ENCODE measurements at places on chromosomes 6 and 20.

DNA sequence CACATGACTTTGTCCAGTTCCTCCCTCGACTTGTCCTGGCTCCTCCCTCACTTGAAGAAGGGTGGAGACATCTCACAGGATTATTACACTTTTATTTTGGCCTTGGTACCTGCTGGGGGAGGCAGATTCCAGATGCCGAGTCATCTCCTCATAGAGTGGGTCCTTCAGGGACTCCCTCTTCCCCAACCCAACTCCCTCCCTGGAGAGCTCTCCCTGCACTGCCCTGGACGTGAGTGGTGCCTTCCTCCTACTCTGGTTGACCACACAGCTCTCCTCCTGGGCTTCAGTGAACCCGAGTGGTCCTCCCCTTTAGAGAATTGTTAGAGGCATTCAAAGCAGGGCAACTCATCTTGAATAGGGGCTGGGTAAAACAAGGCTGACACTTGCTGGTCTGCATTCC lies 40.9 kb upstream of the MC3R start:
- DNase-seq: no peak

DNA sequence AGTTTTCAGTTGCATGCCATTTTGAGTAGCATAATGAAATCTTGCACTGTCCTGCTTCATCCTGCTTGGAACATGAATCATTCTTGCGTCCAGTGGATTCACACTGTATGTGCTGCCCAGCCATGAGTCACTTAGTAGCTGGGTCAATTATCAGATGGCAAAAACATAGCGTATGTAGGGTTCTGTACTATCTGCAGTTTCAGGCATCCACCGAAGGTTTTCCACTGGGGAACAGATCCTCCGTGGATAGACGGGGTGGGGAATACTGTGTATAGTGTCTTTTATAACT lies 61.4 kb downstream of the IL22RA2 start:
- DNase-seq: peak; percentile 41

GRCh38 chr20:11496380-11496779 lies 421.3 kb upstream of the BTBD3 start:
- no peak for DNase-seq

DNA sequence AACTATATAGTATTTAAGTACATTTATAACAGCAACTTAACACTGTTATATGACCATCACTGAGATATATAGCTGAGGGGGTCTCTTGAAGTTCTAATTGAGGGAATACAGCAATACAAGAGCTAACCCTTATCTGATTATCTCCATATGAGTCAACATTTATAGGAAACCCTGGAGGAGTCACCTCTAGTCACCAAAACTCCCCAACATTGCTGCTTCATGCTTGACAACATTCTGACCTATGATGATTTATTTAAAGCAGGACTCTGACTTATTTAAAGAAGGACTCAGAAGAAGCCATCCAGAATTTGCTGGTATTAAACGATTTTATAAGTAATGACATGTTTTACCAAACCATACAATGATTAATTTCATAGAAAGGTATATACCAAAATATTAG lies 182.6 kb upstream of the NOX3 start:
- no peak for DNase-seq

DNA sequence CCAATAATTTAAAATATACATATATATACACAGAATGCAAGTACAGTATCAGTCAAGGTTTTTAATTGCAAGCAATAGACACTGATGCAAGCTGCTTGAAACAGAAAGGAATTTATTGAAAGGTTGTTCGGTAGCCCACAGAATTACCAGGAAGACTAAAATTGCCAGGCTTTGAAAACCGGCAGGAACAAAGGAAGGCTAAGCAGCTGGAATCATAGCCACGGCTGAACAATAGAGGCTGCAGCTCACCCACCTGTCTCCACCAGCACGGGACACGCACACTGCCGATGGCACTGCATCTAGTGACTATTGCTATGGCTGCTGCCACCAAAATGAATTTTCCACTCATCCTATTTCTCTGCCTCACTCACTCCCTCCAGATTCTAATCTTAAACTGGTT lies 22.0 kb upstream of the L3MBTL3 start:
- no peak for DNase-seq

- peak; percentile 43 for DNase-seq
These were observed 1.4 kb upstream of the SRXN1 start for GRCh38 chr20:654417-654750.

- no peak for DNase-seq
These were observed 387.5 kb downstream of the HACE1 start for GRCh38 chr6:104472021-104472901.

DNA sequence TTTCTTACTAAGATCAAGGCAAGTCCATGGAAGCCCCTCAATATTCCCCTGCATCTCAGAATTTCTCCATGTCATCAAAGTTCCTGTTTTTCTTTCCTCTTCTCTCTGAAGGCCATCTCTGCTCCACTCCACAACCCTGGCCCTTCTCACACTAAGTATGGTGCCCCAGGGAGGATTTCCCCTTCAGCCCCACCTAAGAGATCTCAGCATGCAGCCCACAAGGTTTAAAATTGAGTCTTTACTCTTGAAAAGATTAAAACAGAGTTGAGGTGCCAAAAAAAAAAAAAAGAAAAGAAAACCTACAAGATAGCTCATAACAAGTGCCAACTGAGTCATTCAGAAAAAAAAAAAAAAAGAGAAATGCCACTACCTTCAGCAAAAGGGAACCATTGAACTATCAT lies 36.5 kb upstream of the TNFAIP3 start:
- no peak for DNase-seq

DNA sequence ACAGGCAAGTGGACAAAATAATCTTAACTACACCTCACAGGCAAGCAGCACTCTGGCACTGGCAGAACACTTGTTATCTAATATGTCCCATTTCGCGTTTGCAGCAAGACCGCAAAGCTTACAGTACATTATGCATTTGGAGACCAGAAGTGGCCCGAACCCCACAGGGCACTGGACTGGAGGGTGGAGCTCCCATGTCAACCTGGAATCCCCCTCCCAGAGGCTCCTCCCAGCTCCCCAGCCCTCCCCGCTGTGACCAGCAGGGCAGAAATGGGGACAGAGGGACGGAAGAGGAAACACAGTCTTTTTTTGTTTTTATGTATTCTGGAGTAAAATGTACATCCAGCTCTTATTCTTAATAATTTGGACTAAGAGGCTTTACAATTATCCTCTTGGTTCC lies 263.7 kb downstream of the SMOC2 start:
- no peak for DNase-seq

DNA sequence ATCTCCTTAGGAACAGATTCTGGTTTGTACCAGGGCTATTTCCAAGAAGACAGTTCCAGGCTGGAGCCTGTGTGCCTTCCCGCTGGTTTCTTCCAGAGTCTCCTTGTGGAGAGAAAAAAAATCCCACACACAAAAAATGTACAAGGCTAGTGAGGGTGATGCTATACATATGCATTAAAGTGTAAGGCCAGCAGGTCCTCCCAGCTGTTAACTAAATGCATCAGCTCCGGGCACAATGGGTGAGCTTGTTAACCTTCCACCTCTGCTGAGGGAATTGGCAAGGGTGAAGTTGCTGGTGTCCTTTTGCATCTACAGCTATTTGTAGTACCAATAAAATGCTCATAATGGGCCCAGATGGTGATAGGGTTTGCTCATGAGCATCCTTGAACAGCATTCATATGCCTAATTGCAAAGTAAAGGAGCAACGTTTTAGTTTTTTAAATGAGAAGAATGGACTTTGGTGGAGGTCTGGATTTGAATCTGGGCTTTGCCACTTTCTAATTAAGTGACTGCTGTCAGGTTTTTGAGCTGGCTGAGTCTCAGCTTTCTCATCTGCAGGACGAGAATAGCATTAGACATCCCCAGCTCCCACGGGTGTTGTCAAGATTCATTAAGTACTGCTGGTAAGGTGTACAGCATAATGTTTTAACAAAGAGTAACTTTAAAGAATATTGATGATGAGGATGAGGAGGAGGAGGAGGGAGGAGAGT lies 361.8 kb downstream of the QKI start:
- DNase-seq: no peak

DNA sequence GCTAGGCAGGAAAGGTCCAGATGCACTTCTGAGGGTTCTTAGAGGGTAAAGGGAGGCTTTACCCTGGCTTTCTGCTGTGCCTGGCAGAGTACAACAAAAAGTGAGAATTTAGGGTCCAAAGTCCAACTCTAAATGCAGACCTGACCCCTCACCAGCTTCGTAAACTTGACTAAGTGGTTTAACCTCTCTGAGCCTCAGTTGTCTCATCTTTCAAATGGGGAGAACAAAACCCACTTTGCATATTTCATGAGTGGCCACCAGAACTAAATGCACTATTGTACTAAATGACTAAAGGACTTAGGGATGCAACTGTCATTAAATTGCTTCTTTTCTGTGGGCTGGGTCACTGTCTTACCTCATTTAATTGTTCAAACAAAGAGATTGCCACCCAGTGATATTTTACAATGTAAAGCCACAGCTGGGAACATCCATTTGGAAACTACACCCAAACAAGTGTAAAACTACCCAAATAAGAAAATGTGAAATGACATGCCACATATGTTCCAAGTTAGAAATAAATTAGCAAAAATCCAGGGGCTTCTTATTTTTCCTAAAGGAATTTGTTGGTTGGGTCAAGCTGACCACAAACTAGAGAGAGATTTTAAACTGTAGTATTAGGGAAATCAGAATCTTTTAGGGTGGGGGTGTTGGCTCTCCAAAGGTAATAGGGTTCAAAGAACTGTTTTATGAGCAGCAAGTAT lies 48.3 kb upstream of the RIN2 start:
- DNase-seq: no peak

DNA sequence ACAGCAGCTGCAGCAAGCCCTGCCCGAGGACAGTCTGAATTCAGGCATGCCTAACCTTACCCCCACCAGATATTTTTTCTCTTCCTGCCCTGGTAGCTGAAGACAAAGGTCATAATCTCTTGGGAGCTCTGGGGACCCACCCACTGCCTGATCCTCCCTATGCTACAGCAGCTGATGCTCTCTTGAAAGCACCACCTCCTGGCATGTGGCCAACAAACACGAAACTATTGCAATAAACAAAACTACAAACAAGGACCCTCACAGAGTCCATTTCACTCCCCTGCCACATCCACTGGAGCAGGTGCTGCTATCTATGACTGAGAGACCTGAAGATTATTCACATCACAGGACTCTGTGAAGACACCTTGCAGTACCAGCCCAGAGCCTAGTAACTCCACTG lies 238.5 kb upstream of the HS3ST5 start:
- DNase-seq: peak; percentile 8

- DNase-seq: no peak
These were observed 1168.4 kb upstream of the CITED2 start for GRCh38 chr6:140542863-140543262.

DNA sequence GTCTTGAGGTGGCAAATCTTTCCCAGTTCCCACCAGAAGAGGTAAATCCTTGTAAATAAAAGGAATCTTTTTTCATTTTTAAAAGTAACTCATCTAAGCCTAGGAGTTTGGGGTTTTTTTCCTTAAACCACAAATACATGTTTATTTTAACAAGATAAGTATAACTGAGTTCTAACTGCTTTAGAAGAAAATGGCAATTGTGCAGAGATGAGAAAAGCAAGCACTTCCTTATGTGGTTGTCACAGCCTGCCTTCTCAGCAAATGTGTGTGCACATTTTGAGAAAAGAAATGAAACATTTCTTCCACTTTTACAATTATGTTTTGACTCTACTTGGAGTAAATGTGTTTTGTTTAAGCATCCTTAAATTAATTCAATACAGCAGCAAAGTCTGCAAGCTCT lies 17.7 kb downstream of the HCK start:
- peak; percentile 89 for DNase-seq

DNA sequence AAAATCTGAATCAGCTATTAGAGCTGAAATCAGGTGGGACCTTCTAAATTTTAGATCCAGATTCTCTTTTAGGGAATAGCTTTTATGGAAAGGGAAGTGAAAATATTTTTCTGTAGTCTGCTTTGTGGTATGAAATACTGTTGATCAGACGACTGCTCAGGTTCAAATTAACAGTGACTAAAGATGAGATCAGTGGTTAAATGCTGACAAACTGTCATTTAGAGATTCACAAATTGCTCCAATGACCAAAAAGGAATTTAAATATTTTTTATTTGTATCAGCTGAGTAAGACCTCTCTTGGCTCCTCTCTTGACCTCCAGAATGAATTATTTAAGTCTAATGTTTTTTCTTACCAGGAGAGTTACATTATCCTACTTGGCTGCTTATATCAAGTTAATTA lies 77.3 kb downstream of the KCNQ5 start:
- no peak for DNase-seq

GRCh38 chr20:43910564-43910963 lies 4.1 kb upstream of the TOX2 start:
- no peak for DNase-seq

GRCh38 chr20:10919396-10920140 lies 245.8 kb upstream of the JAG1 start:
- DNase-seq: peak; percentile 51

DNA sequence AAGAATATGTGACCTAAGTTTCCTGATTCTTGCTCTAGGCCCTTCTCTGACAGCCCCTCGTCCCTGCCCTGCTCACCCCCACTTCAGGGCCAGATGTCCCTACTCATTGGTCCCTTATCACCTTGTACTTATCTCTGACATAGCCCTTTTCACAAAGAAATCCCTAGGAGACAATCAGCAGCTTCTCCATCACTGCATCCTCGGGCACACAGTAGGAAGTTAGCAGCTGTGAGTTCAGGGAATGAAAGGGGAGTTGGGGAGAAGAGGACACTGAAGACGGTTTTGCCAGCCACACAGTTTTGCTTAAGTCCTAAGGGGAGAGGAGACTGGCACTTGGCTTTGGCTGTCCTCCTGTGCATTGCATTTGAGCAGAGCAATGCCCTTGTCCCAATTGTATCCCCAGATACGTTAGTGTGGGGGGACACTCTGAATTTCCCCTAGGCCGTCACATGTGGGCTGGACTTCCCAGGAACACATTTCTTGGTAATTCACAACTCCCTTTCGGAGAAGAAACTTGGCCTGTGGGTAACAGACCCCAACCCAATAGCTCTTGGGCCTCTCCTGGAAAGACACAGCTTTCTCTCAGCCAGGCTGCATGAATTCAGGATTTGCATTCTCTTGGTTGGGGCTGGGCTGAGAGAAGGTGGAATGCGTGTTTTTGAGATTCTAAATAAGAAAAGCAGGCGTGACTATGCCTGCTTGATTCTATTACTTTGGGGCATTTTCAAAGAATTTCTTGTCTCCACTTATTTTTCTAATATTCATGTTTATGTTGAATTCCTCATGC lies 177.6 kb downstream of the UST start:
- DNase-seq: no peak

- peak; percentile 93 for DNase-seq
These were observed 130.6 kb upstream of the INSM1 start for GRCh38 chr20:20237093-20237959.

- DNase-seq: no peak
These were observed 30.6 kb downstream of the MTHFD1L start for GRCh38 chr6:150895928-150896632.

- DNase-seq: no peak
These were observed 66.4 kb downstream of the HMGN3 start for GRCh38 chr6:79167931-79168694.

GRCh38 chr6:158069800-158070195 lies 88.1 kb downstream of the SYNJ2 start:
- DNase-seq: peak; percentile 89

GRCh38 chr6:107604549-107604948 lies 114.6 kb downstream of the SOBP start:
- DNase-seq: no peak

- DNase-seq: no peak
These were observed 729.5 kb downstream of the KIF16B start for GRCh38 chr20:15843777-15844176.

Data from osteoblast (primary cell).